ENCODE measurements at places on chromosomes 4 and X. TPM values are rescaled to one million over a fixed set of nuclear protein-coding genes. Genes with fewer than 3 reads are reported as not detected.
A peak's percentile ranks its signal among the peaks of the same experiment; 100 is the strongest.

GRCh38 chr4:167031534-167032156 lies 202.6 kb downstream of the SPOCK3 start:
- no peak for DNase-seq

DNA sequence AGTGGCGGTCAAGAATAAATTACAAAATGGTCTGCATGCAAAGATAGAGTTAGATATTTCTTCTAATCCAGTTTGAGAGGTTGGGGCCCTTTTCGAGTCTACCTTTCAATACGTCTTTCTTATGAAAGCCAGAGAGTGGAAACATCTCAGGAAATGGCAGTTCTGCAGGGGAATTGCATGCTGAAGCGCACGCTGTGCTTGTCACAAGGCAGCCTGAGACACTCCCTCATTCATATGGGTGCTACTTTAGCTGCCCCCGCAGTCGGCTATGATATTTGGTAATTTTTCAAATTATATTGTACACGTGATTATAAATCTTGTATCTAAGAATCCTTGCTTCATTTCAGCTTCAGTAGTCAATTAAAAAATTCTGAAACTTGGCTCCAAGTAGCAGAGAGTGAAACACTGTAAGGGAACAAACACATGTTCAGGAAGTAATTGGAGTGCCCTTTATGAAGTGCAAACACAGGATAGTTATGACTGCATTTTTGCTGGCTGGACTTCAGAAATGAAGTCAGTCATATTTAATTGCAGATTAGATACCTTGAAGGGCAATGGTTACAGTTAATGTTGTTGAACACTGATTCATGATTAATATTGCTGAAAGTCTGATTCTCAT lies 145.5 kb upstream of the NAP1L5 start:
- DNase-seq: no peak

The DRP2 gene
- total RNA-seq: 0.59 TPM

- no peak for DNase-seq
Measured at GRCh38 chr4:6826781-6827508, 44.4 kb downstream of the KIAA0232 start.

GRCh38 chrX:154125391-154126040 lies 18.5 kb upstream of the OPN1LW start:
- DNase-seq: no peak

The FGFBP1 gene
- total RNA-seq: not detected

GRCh38 chr4:86717651-86718050 lies 123.5 kb downstream of the PTPN13 start:
- no peak for DNase-seq

The COL4A5 gene
- 0.36 TPM for total RNA-seq

- no peak for DNase-seq
Measured at GRCh38 chr4:121790976-121791375, 10.1 kb upstream of the EXOSC9 start.

DNA sequence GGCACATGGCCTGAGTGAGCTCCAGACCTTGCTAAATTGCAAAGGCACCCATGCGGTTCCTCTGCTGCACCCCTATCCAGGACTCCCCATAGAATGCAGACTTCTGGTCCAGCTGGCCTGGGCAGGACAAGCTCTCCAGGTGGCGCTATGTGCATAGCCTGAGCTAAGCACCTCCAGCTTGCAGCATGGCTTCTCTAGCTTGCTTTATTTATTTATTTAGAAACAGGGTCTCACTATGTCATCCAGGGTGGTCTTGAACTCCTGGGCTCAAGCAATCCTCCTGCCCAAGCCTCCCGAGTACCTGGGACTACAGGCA lies 5.5 kb upstream of the WFS1 start:
- peak; percentile 90 for DNase-seq

DNA sequence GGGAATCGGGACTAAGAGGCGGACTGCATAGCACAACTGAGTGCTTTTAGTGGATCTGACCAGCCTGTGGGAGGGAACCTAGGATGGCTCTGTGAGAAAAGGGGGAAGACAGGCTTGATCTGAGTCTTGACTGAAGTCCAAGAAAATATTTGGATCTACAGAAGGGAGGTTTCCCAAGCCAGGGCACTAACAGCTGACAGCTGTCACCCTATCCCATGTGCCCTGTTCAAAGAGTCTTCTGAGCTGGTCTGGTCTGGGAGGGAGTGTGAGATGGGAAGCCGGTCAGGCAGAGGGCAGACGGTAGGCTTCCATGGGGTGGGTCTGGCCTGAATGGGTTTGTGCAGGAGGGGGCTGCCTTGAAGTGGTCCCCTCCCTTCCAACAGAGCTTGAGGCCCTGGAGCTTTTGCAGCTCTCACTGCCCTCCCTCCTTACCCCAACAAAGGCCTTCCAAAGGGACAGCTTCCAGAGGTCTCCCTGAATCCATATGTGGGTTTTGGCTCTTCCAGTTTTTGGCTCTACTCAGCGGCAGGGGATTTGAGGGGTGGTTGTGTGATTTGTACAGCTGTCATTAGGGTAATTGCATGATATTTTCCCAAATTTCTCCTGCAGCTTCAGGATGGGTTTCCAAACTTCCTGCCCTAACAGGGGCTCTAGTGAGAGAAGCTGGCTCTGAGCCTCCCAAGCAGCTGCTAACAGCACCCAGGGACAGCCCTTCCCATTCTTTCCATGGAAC lies 643.7 kb downstream of the BCOR start:
- DNase-seq: no peak

DNA sequence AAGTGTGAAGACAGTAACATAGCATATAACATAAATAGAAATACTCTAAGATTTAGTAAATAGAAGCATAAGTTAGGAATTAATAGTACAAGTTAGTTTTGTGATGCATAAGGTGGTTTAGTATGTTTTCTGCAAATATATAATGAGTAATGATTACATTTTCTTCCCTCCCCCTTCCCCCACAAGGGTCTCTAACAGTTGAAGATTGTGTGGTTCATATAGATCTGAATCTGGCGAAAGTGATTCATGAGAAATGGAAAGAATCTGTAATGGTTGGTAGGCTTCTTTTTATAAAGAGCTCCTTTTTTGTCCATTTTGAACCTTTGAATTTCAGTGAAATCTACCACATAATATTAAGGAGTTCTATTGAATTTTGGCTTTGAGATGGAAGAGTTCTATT lies 66.3 kb downstream of the N4BP2 start:
- DNase-seq: no peak

The TRAM1L1 gene
- total RNA-seq: 4.3 TPM

GRCh38 chrX:7127056-7127455 lies 20.5 kb upstream of the STS start:
- no peak for DNase-seq

GRCh38 chrX:2446815-2447214 lies 54.0 kb downstream of the DHRSX start:
- DNase-seq: no peak

The ARAF gene
- total RNA-seq: 18.9 TPM

The DUSP21 gene
- total RNA-seq: not detected

GRCh38 chr4:125483278-125483677 lies 168.5 kb downstream of the FAT4 start:
- no peak for DNase-seq

GRCh38 chr4:128880662-128881061 lies 71.2 kb downstream of the JADE1 start:
- no peak for DNase-seq

The USP51 gene
- 4.3 TPM for total RNA-seq

The CD38 gene
- total RNA-seq: under 0.01 TPM
